ENCODE measurements at places on chromosomes 1 and 21.
A peak's percentile ranks its signal among the peaks of the same experiment; 100 is the strongest.

DNA sequence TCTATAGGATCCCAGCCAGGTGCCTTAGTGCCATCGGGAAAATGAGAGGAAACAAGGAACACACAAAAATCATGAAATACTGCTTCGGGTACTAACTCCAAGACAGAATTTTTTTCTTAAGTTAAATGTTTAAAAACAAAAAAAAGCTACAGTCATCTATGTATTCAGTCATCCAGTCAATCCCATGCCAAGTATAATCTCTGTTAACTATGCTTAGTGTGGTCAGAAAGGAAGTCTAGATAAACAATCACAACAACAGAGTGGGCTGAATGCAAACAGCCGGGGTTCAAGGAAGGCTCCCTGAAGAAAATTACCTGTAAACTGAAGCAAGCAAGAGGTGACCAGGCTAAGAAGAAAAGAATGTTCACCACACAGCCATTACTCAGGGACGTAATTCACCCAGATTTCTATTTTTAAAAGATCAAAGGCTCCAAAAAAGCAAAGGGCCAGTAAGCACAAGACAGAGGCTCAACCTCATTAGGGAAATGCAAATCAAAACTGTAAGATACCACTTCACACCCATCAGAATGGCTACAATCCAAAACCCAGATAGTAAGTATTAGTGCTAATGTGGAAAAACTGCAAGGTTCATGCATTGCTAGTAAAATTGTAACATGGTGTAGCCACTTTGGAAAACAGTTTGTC lies 53.0 kb downstream of the RERE start:
- H3K36me3 ChIP-seq, result no peaks in the 10 kb centered on the region
- H3K4me3 ChIP-seq, result peak overlapping the region; percentile 46
- DNase-seq, result no peak

GRCh38 chr1:203268901-203269653 lies 36.2 kb upstream of the BTG2 start:
- H3K27me3 ChIP-seq, result peaks cover 3% of the 10 kb centered on the region
- DNase-seq, result no peak
- no peak overlapping the region for H3K27ac ChIP-seq
- H3K4me3 ChIP-seq, result no peak overlapping the region
- peaks cover 17% of the 10 kb centered on the region for H3K4me1 ChIP-seq

GRCh38 chr1:42340093-42340492 lies 5.1 kb upstream of the FOXJ3 start:
- peaks cover 3% of the 10 kb centered on the region for H3K36me3 ChIP-seq
- no peak for DNase-seq
- H3K4me1 ChIP-seq, result peaks cover 5% of the 10 kb centered on the region

DNA sequence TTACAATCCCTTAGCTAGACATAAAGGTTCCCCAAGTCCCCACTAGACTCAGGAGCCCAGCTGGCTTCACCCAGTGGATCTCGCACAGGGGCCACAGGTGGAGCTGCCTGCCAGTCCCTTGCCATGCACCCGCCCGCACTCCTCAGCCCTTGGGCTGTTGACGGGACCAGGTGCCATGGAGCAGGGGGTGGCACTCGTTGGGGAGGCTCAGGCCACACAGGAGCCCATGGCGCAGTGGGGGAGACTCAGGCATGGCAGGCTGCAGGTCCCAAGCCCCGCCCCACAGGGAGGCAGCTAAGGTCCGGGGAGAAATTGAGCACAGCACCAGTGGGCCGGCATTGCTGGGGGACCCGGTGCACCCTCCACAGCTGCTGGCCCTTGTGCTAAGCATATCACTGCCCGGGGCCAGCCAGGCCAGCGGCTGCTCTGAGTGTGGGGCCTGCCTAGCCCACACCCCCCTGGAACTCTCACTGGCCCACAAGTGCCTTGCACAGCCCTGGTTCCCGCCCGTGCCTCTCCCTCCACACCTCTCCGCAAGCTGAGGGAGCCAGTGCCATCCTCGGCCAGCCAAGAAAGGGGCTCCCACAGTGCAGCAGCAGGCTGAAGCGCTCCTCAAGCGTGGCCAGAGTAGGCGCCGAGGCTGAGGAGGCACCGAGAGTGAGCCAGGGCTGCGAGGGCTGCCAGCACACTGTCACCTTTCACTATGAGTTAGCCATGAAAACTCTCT lies 117.8 kb downstream of the LIPI start:
- H3K36me3 ChIP-seq, result peaks cover 3% of the 10 kb centered on the region
- H3K4me1 ChIP-seq, result no peaks in the 10 kb centered on the region
- DNase-seq, result no peak
- H3K27me3 ChIP-seq, result peaks cover 3% of the 10 kb centered on the region
- H3K27ac ChIP-seq, result no peak overlapping the region

DNA sequence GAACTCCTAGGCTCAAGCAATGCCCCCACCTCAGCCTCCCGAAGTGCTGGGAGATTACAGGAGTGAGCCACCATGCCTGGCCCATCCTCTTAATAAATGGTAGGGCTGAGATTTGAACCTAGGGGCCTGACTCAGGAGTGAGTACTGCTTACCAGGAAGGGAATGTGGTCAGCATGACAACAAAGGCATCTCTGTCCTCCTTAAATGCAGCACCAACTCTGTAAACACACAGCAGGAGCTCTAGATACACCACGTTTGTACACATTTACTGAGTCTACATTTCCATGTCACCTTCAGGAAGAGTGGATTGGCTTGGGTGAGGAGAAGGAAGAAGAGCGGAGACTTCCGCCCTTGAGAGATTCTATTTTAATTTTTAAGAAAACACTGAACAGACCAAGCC lies 38.5 kb downstream of the HIVEP3 start:
- H3K4me3 ChIP-seq, result no peak overlapping the region
- H3K27ac ChIP-seq, result no peak overlapping the region
- peaks cover 23% of the 10 kb centered on the region for H3K4me1 ChIP-seq
- DNase-seq, result no peak

DNA sequence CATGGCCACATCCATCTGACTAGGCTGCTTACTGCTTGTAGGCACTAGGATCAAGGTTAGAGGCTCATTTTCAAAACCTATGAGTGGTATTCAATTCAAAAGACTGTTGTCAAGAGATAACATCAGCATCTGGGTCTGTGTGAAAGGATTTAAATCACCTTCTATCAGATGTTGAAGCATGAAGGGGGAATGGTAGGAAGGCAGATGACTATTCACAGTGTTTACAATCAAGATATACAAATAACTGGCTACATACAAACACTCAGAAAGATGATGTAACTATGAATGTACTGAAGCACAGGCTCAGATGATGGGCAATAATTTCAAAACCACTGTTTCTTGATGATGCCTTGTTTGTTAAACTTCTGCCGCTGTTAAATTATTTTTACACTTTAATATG lies 249.2 kb downstream of the SLC45A1 start:
- peak overlapping the region; percentile 70 for H3K27ac ChIP-seq
- peaks cover 36% of the 10 kb centered on the region for H3K4me1 ChIP-seq
- no peaks in the 10 kb centered on the region for H3K36me3 ChIP-seq
- H3K27me3 ChIP-seq, result peaks cover 9% of the 10 kb centered on the region
- no peak overlapping the region for H3K4me3 ChIP-seq

GRCh38 chr1:17764591-17764990 lies 9.5 kb downstream of the ACTL8 start:
- H3K27ac ChIP-seq, result no peak overlapping the region
- peak; percentile 40 for DNase-seq
- peaks cover 2% of the 10 kb centered on the region for H3K27me3 ChIP-seq

- no peak for DNase-seq
- no peaks in the 10 kb centered on the region for H3K36me3 ChIP-seq
- H3K4me3 ChIP-seq, result no peak overlapping the region
Observed at GRCh38 chr1:209116705-209117104, 466.8 kb upstream of the CAMK1G start.

Data from glutamatergic neuron (in vitro differentiated cells).